ENCODE measurements at places on chromosomes 1 and 21.

- no peak for DNase-seq
These were observed 10.0 kb downstream of the RNF187 start for GRCh38 chr1:228497206-228497605.

DNA sequence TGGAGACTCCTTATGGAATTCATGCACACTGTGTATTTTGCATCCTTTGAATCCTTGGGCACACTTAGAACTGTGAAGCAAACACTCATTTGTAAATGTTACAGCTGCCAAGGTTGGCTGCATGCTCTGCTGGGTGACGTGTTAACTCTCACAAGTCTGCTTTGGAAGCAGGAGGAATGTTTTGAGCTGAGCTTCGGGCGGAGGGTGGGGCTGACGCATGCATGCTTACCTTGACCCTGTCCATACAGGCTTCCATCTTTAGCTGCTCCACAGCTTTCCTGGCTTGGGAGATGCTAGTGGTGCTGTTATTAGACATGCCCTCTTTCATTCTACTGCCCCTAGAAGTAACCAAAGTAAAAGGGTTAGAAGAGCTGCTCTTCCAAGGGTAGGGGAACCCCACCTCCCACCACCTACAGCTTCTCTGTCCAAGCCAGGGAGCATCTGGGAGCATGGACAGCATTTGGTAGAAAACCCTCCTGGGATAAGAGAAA is 66.0 kb downstream of the GNG4 start:
- no peak for DNase-seq

- DNase-seq = no peak
These were observed 53.8 kb upstream of the DPH5 start for GRCh38 chr1:101079341-101079740.

DNA sequence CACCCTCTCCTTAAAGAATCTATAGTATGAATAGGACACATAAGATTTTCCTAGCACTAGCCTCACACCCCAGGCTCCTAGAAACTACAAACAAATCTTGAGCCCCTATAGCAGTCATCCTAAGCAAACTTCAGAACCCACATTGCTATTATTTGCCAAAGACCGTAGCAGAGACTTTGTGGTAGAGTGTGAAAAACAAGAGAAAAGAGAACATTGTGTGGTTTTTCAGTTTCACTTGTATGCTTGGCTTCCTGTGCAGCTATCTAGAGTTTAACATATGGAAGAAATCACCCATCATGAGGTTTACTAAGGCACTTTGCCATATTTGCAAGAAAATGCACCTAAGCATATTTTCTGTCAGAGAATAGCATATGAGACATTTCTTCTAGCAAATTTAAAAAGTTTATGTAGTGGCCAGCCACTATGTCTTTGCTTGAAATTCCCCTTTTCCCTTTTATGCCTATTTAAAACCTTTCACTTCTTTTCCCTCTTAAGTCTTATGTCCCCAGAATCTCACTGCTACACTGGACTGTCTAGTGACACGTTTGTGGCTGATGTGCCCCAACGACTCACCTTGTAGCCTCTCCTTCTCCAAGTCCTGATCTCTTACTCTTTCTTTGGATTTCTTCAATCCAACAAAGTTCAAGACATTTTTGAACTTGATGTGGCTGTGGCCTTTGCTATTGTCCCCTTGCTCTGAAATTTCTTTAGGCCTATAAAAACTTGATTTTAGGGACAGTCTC is 25.6 kb downstream of the CCDC190 start:
- no peak for DNase-seq

All from CD4-positive, alpha-beta T cell treated with Interleukin-15 for 1 hour (primary cell).